Stimulated activated CD8-positive, alpha-beta memory T cell treated with anti-CD3 and anti-CD28 coated beads, Interleukin-4, amount 100 ng/mL, for 4 hours (primary cell): ENCODE measurements at places on chromosomes 4 and X.

DNA sequence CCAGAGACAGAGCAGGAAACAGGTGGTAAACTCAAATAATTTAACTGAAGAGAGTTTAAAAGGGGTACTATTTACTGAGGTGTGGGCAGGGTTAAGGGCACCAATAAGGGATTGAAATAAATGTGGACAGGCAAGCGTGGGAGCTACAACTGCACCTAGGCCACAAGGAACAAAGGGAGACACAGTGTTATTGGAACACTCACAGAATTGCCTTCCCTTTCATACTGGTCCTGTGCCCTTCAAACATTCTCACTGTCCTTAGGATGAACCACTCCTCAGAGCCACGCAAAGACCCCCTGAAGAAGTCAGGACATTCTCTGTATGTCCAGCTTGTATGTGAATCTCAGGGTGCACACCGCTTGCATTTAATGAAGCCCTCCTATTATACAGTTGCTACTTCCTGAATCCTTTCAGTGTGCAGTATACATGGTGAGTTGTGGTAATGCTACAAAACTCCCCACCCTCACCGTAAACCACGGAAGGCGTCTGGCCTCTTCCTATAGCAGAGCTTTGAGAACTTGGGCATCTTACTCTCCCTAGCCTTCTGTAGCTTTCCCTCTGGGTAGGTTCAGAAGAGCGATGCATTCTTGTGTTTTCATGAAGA, 9.6 kb upstream of the MRPL1 start:
- peak; percentile 20 for DNase-seq

DNA sequence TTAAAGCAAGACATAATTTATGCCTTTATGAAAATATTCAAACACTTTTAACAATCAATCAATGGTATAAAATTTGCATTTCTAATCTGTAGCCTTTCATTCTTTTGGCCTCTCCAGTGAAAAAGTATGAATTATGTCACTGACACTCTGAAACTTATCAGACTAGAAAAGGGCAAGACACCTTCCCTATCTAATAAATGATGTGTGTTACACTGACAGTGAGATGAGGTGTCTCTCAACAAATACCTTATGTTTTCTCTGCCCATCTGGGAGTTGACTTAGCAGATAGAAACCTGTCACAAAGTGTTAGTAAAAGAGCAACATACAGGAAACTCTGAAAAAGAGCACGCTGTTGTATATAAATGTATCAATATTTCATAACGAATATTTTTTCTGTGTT, 94.2 kb upstream of the TECRL start:
- no peak for DNase-seq

GRCh38 chr4:121790976-121791375, 10.1 kb upstream of the EXOSC9 start:
- no peak for DNase-seq

GRCh38 chr4:157664726-157665125, 444.2 kb downstream of the GRIA2 start:
- no peak for DNase-seq

- DNase-seq, result no peak
Observed at GRCh38 chrX:13755254-13755653, 20.7 kb downstream of the OFD1 start.

DNA sequence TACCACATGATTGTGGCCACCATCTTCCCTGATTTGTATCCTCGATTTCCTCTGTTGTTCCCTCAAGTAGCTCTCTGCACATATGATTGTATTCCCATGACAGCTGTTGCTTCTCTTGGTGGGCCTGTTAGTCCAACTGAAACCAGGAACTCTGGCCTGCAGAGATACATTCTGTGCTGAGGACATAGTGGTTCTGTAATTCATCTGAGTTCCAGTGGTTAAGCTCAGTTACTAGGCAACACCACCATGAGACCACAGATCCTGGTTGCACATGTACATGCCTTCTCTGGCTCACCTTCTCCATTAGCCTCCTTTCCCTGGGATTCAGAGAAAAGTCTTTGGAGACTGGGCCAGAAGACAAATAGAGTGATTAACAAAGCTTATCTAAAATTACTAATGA, 172.1 kb upstream of the SLC7A11 start:
- no peak for DNase-seq

DNA sequence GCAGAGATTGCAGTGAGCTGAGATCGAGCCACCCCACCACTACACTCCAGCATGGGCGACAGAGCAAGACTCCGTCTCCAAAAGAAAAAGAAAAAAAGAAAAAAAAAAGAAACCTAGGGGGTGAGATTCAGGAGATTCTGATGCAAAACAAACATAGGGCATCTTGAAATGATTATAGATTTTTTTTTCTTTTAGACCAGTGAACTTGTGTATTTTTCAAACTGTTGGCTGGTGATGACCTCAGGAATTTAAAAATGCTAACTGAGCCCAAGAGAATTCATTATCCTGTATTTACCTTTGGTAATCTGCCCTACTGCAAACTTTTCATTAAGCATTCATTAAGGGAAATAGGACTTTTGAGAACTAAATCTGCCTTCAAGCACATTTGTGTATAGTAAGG, 20.6 kb downstream of the ATP10D start:
- DNase-seq, result no peak

GRCh38 chr4:36332782-36333131, 51.3 kb downstream of the DTHD1 start:
- no peak for DNase-seq
